ENCODE measurements at places on chromosomes 4 and X. TPM values are rescaled to one million over a fixed set of nuclear protein-coding genes. Genes with fewer than 3 reads are reported as not detected.

GRCh38 chr4:31160146-31160545 lies 440.0 kb downstream of the PCDH7 start:
- no peaks in the 10 kb centered on the region for H3K27me3 ChIP-seq
- DNase-seq: no peak
- H3K4me1 ChIP-seq: no peaks in the 10 kb centered on the region
- no peak overlapping the region for H3K27ac ChIP-seq
- no peak overlapping the region for H3K4me3 ChIP-seq
- H3K36me3 ChIP-seq: no peaks in the 10 kb centered on the region

DNA sequence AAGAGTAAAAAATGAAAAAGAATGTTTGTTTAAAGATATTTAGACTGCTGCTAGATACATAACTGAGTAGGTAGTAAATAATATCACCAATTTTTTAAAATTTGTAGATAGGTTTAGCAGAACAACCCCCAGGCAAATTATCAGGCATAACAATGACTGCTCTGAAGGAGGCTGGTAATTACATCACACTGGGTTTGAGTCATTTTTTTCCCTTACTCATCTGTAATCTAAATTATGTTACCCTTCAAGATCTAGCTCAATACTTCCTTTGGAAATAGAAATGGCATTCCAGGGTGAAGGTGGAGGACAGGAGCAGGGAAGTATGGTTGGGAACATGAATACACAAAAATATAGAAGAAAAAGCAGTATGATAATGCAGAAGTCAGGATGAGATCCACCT lies 431.6 kb upstream of the MAOA start:
- H3K4me1 ChIP-seq: no peaks in the 10 kb centered on the region
- no peak overlapping the region for H3K4me3 ChIP-seq
- no peak overlapping the region for H3K27ac ChIP-seq
- no peaks in the 10 kb centered on the region for H3K27me3 ChIP-seq
- DNase-seq: no peak
- no peaks in the 10 kb centered on the region for H3K36me3 ChIP-seq

DNA sequence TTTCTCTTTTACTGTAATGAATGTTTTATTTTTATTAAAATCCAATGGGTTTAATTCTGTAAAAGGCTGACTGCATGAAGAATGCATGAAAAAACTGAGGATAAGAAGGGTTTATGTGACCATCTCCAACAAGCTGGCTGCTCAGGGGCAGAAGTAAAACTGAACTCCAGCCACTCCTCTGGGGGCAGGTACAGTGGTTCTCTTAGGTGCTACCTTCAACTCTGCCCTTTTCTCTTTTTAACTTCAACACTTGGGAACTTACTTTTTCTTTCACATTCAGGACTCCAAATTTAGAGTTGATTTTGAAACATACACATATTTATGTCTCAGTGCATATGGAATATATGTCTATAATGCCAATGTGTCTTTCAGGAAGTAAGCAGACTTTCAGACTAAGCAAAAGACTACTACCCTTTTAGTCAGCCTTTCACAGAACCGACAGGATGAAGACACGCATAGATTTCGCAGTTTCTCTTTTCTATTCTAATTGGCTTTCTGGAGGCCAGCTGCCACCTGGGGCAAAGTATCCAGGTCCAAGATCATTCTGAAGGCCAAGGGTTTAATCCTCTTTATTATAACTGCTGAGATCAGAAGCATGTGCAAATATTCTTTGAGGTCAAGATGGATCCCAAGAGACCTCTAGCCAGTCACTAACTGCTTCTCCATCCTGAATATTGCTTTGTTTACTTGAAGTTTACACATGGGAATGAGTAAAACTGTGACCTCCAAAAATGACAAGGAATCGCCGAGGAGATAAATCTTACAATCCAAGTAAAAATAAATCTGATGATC lies 30.7 kb downstream of the HS3ST1 start:
- no peak for DNase-seq
- H3K27ac ChIP-seq: no peak overlapping the region
- H3K4me1 ChIP-seq: peaks cover 4% of the 10 kb centered on the region
- no peak overlapping the region for H3K4me3 ChIP-seq
- H3K27me3 ChIP-seq: peaks cover 5% of the 10 kb centered on the region
- peaks cover 2% of the 10 kb centered on the region for H3K36me3 ChIP-seq

GRCh38 chrX:66018585-66019309 lies 21.1 kb downstream of the VSIG4 start:
- H3K4me3 ChIP-seq: peak overlapping the region; percentile 25
- DNase-seq: no peak
- no peaks in the 10 kb centered on the region for H3K27me3 ChIP-seq
- H3K27ac ChIP-seq: peak overlapping the region; percentile 5

ABLIM2 gene
- total RNA-seq: 4.1 TPM

All from T-helper 17 cell (primary cell).